ENCODE measurements at places on chromosomes 13 and 19.

DNA sequence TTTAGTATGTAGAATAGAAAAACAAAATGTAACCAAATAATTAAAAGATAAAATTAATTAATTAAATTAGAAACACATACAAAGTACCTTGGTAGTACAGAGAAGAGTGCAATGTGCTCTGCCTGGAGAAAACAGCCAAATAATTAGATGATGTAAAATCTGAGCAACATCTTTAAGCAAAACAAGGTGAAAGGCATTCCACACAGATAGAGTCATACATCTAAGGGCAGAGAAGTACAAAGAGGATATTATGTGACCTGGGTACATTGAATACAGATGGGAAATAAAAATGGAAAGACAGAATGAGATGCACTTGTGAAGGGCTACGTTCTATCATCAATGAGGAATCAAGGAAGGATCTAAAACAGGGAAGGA is 25.2 kb upstream of the FNDC3A start:
- DNase-seq, result no peak

DNA sequence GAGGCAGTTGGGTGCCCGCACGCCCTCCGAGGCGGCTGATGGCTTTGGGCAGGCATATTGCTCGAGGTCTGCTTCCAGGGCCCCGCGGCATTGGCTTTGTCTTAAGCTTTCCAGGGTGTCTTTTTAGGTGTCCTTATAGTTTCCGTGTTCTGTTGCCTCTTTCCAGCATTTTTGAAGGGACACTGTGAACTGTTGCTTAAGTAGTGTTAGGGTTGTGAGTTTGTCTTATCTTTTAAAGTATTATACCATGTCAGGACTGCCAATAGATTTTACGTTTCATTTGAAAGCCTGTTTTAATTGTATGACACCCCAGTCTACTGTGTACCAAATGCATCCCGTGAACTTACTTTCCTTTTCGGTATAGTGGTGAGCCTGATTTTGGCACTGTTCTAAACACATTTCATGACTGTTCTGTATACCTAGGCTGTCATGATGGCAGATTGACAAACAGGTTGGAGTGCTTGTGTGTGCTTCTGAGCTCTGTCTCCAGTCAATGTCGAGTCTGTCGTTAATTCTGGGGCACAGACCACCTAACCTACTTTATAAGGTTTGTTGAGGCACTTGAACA is 656 bp downstream of the PCCA start:
- DNase-seq, result no peak

- DNase-seq, result no peak
These were observed 194.3 kb downstream of the TEX29 start for GRCh38 chr13:111514610-111515306.

GRCh38 chr13:21124852-21125251 is 51.5 kb downstream of the SKA3 start:
- DNase-seq, result no peak

GRCh38 chr19:3968556-3969434 is 2.1 kb downstream of the DAPK3 start:
- no peak for DNase-seq

DNA sequence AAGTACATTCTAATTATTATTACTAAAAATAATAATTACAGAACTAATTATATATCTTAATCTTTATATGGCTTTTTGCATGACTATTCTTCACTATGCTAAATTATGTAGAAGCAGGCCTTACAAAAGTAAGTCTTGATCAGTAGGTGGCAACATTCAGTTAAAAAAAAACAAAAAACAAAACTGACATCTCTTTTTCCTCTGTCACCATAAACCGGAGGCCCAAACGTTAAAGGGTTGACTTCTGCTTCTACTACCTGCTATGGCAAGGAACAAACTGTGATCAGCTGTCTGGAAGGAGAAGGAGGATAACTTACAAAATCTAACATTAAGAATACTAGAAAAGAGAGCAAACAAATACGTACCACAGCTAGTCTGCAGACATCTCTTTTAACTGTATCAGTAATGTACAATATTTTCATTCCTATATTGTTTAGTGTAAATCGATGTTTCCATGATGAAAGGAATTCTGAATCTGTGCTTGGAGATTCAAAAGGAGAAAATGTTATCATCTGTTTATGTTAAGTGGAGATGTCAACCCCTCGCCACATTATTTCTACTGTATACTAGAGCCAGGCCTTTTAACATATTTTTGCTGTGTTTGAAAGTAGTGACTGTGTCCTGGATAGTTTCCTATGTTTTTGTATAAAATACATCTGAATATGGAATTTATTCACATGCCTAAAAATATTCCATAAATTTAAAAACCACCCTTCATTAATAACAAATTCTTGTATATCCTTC is 1525.4 kb downstream of the SLITRK1 start:
- no peak for DNase-seq

DNA sequence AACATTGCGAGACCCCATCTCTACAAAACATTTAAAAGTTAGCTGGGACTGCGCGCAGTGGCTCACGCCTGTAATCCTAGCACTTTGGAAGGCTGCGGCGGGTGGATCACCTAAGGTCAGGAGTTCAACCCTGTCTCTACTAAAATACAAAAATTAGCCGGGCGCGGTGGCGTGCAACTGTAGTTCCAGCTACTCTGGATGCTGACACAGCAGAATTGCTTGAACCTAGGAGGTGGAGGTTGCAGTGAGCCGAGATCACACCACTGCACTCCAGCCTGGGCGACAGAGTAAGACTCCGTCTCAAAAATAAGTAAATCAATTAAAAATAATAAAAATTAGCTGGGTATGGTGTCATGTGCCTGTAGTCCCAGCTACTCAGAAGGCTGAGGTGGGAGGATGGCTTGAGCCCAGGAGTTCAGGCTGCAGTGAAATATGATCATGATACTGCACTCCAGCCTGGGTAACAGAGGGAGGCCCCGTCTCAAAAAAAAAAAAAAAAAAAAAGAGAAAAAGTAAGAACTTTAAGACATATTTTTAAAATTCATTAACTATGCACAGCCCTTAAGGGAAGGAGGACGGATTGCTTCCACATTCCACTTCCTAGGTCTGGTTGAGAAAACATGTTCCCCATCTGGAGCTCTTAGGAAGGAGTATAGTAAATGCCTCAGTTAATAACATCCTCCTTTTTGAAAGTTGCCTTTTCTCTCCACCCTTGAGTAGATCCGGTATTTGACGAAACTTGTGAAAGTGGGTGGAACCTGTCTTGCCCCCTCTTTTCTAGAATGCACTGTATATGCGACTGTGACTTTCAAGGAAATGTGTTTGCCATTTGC is 26.1 kb downstream of the EXOC3L2 start:
- DNase-seq, result no peak

GRCh38 chr19:19040417-19040816 is 7.0 kb downstream of the ARMC6 start:
- no peak for DNase-seq

Measured in nucleus accumbens (tissue), 56 donors.